Right renal cortex interstitium (tissue), 3 donors: ENCODE measurements at places on chromosomes 11 and 22.

GRCh38 chr11:95161248-95161647, 69.8 kb downstream of the SESN3 start:
- DNase-seq: no peak

DNA sequence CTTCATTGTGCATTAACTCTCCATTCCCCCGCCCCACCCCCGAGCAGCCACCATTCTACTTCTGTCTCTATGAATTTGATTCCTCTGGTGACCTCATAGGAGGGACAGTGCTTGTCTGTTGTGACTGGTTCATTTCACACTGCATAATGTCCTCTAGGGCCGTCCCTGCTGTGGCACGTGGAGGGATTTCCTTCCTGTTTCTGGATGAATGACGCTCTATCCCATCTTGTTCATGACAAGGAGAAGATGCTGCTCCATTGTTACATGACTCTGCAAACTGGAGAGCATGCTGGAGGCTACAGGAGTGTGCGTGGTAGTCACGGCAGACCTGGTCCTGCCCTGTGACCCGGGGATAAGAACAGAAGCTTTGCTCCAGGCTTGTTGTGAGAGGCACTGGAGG, 61.3 kb downstream of the RTL6 start:
- DNase-seq: no peak

DNA sequence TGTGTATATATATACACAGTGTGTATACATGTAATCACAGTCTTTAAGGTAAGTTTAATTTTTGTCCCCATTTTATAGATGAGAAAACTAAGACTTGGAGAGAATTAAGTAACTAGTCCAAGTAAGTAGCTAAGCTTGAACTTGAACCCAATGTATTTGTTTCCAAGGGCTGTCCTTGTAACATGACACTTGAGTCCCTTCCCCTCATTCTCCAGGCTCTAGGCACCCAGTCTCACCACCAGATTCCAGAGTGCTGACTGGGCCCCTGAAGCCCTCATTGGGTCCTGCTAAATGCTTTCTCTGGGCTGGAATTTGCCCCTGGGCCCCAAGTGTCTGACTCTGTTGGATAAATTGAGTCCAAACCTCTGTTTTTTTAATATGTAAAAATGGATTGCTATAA, 45.5 kb downstream of the ADM start:
- DNase-seq: no peak

DNA sequence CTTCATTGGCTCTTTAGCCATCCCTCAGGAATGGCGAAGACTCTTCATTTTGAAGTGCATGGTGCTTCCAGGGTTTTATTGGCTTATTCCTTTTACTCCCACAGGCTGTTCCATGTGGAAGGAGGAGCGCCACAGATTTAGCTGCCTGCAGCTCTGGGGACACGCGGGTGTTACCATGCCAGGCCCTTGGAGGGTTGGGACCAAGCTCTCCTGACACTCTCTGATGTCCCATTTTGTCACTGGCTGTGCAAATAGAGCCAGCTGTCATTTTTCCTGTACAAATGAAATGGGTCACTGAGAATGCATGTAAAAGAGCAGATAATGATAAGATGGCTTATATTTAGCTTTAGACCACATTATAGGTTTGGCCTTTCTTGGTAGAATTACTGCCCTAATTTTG, 9.2 kb downstream of the THYN1 start:
- no peak for DNase-seq

GRCh38 chr11:127017482-127017881, 16.9 kb upstream of the KIRREL3 start:
- no peak for DNase-seq

DNA sequence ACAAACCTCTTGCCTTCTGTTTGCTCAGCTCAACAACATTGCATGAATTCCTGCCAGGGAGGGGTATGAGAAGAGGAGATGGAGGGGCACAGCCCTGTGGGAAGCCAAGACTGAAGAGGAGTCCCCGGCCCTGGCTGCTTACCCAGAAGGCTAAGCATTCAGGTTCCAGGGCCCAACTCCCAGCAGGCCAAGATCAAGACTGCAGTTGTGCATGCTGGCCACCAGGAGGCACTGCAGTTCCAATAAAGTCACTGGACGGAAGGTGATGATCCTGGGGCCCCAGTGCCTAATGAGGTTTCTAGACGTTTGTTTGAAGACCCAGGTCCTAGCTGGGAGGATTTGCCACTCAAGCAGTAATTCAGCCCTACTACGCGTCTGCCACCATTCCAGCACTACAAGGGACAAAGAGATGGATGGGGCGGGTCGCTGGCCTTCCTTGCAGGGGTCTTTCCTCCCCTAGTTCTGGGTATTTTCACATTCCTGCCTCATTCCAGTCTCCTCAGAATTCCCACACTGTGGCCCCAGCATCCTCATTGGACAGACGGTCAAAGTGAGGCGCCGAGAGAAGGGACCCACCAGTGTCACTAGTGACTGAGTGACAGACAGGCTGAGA, 23.6 kb downstream of the ALX4 start:
- no peak for DNase-seq

DNA sequence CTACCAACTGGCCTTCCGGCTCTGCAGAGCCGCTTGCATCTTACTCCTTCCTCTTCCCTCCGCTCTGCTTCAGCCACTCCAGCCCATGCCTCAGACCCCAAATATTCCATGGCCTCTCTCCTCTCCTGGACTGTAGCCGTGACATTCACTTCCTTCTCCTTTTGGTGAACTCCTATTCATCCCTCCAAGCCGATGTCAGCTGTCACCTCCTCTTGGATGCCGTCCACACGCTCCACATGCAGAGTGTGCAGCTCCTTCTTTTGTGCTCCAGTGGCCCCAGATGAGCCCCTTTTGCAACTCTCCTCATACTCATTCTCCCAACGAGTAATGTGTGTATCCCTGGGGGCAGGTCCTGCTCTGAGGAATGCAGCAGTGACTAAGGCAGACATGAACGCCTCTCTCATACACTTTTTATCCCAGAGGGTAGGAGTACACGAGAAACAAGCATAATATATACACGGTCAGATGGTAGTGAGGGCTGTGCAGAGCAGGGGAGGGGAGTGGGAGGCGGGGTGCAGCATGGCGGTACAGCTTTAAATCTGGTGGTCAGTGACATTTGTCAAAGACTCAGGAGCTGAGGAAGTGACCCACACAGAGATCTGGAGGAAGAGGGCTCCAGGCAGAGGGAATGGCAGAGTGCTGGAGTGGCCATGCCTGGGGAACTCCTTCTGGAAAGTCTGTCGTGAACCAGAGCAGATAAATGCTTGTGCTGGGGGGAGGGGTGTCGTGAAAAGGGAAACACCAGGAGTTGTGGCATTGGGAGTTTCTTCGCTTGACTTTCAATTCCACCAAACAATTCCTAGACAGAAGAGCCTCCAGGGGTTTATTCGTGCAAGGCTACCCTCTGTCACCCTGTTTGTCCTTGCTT, 83.8 kb upstream of the ATXN10 start:
- DNase-seq: no peak

GRCh38 chr22:41947424-41948080, 600 bp upstream of the CENPM start:
- DNase-seq: no peak

GRCh38 chr11:102436976-102437375, 15.6 kb downstream of the TMEM123 start:
- no peak for DNase-seq

- DNase-seq: no peak
These were observed 14.0 kb downstream of the CELF1 start for GRCh38 chr11:47538741-47539565.

GRCh38 chr11:61543606-61544306, 35.2 kb downstream of the LRRC10B start:
- DNase-seq: no peak

- DNase-seq: no peak
These were observed 239.1 kb upstream of the ARHGAP20 start for GRCh38 chr11:110951037-110951949.

DNA sequence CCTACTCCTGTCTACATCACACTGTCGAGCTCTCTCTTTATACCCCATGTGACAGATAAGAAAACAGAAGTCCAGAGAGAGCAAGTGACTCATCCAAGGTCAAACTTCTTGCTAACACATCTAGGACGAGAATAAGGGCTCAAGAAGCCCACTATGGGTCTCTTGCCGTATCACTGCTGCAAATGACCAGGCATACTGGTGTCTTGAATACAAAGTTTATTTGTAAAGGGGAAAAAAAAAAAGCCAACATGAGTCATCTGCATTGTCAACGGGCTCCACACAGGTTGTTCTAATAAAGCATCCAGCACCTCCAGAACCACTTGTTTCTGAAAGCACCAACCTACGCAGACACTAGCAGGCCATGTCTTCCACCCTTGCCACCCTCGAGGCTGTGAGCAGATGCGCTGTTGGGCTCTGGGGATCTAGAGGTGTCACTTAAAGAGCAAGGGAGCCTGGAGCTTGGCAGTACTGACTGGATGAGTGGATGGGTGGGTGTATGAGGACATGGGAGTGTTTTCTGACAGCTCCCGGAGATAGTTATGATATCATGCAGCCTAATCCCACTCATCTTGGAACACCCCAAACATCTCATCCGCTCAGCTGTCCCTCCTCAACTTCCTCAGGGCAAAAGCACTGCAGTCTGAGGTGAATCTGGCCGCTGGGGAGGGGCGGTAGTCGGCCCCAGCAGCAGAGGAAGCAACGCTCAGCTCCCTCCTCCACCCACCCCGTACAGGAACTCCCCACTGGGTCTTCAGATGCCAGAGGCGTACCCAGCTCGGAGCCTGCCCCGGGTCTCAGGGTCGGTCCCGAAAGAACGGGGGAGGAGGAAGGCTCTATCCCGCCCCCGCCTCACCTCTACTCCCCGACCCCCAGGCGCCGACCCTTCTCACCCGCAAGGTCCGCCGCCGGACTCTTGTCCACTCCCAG, 1.0 kb downstream of the SMCO4 start:
- DNase-seq: no peak

DNA sequence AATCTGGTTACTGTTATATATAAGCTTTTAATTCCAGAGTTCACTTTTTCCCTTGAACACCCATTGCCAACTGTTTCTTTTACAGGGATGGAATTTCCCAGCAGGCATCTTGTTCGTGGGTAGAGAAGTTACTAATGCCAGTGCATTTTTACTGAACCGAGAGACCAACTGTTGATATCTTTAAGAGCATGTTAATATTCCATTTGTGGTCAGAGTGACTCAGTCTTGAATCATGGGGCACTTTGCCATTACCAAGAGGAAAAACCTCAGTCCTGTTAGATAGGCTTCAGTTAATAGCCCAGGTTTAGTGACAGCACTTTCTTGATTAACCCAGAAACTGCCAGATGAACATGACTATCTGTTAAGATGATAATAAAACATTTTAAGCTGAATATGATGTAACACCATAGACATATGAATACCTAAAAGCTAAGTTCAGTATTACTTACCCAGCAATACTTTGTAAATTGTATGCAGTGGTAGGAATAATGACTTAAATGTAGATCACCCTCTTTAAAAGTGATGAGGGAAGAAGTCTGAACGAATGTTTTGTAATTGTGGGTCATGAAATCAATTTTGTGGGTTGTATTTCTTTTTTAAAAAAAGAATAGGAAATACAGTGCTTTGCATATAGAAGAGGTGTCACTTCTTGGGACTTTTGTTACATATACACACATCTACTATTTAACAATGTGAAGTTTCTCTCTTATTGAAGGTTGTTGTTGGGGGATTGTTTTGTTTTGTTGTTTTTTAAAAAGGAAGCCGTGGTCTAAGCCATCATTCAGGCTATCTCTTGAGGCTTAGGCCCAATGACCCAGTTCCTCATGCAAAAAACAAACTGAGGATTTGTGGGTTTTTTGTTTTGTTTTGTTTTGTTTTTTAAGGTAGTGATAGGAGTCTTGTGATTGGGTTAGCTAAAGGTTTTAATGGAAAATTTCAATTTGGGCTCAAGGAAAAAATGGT, 79.2 kb upstream of the GRIK4 start:
- no peak for DNase-seq

GRCh38 chr11:110374921-110375320, 54.8 kb upstream of the FDX1 start:
- no peak for DNase-seq

- no peak for DNase-seq
These were observed 30.0 kb upstream of the RFPL3 start for GRCh38 chr22:32327596-32328171.

GRCh38 chr11:46322759-46323158, 24.5 kb upstream of the DGKZ start:
- no peak for DNase-seq

GRCh38 chr11:66957971-66958231, 282 bp downstream of the PC start:
- DNase-seq: no peak

DNA sequence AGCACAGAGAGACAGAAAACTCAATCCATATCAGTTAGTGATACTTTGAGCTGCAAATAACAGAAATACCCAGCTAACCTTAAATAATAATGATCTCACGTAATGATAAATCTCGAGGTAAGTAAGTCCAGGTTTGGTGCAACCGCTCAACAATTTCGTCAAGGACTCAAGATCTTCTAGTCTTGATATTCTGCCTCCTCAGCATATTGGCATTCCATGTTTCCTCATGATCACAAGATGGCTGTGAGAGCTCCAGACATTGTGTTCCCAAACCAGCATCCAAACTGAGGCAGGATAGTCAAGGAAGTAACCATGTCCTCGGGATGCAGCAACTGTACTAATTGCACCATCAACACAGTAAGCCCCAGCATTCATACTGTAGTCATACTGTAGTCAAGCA, 7.5 kb upstream of the LARGE1 start:
- DNase-seq: no peak

DNA sequence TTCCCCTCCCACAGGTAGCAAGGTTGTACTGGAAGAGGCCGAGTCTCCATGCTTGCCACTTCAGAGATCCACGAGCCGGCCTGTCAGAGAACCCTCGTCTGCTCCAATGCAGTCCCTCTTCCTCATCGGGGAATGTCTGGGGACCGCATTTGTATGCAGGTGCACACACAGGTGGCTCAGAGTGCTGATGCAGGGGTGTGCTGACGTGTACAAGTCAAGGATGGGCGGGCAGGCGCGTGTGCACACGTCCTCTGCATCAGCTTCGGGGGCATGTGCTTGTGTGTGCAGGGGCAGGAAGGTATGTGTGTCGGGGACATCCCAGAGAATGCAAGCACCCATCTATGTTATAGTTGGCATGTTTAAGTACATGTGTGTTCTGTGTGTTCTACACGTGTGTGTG, 49.4 kb downstream of the ELFN2 start:
- DNase-seq: no peak

- DNase-seq: no peak
These were observed 458.0 kb downstream of the MIAT start for GRCh38 chr22:27115410-27115809.

GRCh38 chr11:70400643-70401042, 2.3 kb downstream of the CTTN start:
- no peak for DNase-seq
